ELF-1 (cell line): ENCODE measurements at places on chromosomes 7 and 10.

GRCh38 chr10:97040706-97041105, 145.1 kb downstream of the SLIT1 start:
- no peak for DNase-seq

GRCh38 chr7:152081088-152081487, 55.6 kb downstream of the GALNT11 start:
- DNase-seq, result peak; percentile 53

DNA sequence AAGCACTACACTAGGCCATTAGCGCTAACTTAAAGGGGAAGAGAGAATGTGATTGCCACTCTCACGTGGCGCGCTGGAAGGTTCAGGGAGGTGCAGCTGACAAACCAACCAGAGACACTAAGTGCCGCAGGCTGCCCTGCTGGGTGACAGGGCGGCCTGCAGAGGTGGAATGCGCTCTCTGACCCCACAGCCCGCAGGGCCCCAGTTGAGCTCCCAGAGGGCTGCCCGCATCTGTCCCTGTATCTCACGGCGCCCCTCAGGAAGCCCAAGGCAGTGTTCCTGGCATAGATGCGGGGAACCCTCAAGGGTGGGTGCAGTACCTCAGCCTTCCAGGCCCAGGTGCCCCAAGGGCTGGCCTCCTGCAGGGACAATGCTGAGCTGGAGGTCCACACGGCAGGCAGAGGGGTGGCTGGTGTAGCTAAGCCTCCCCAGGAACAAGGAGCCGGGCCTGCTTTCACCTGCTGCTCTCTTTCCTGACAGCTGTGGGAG, 66.6 kb downstream of the CALML3 start:
- DNase-seq, result peak; percentile 89

DNA sequence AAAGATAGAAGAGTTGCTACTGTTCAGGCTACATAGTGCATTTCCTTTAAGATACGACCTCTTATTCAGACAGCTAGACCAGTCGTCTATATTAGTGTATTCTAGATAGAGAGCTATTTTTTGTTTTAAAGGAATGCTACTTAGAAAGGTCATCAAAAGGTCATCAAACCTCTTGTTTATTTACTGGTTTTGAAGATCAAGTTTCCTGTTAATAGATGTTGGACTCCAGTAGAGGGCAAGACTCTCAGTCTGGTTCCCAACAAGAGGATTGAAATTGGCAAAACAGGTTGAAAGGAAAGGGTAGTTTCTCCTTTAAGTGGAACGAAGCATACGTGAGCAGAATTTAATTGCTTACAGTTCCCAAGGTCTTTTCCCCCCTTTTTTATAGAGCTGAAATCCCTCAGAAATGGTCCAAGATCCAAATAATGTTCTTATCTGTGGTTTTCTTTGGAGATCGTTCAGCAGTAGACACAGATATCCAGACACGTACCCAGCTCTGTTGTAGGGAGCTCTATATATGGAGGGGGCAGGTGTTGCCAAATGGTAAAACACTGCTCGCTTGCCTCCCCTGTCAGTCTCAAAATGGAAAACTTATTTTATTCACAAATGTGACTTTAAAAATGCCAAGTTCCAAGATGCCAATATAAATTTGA, 37.2 kb downstream of the BAMBI start:
- DNase-seq, result no peak

DNA sequence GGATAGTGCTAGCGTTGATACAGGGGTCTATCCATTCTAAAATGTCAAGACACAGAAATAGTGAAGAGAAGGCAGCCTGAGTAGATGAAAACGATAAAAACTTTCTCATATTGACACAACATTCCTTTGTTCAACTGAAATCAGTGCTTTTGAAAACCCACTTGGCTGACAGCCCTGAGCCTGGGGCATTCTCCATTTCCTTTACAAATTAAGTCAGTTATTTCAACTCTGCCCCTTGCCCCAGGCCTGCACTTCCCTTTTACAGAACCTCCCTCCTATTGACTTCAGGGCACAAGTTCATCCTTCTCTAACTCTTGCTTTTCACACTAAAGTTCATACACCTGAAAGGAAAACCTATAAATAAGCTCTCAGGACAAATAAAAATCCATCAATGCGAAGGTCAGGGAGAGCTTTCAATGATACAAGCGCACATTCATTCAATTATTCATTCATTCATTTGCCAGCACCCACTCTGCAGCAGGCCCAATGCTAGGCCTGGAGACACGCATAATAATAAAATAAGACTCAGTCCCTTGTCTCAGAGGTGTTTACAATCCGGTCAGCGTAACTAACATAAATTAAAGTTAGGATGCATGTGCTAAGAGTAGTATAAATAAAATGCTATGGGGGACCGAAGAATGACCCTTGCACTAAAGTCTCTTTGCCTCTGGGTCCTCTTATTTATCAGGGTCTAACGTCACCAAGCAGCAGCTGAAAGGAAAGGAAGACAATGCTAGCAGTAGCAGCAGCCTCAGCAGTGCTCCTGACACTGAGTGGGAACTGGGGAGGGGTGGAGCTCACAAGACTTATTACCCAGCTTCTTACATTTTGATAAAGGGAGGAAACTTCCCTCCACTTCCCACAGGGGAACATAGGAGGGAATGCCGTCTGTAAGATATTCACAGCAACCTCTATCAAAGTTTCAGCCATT, 134.8 kb downstream of the PDE1C start:
- DNase-seq, result peak; percentile 66

DNA sequence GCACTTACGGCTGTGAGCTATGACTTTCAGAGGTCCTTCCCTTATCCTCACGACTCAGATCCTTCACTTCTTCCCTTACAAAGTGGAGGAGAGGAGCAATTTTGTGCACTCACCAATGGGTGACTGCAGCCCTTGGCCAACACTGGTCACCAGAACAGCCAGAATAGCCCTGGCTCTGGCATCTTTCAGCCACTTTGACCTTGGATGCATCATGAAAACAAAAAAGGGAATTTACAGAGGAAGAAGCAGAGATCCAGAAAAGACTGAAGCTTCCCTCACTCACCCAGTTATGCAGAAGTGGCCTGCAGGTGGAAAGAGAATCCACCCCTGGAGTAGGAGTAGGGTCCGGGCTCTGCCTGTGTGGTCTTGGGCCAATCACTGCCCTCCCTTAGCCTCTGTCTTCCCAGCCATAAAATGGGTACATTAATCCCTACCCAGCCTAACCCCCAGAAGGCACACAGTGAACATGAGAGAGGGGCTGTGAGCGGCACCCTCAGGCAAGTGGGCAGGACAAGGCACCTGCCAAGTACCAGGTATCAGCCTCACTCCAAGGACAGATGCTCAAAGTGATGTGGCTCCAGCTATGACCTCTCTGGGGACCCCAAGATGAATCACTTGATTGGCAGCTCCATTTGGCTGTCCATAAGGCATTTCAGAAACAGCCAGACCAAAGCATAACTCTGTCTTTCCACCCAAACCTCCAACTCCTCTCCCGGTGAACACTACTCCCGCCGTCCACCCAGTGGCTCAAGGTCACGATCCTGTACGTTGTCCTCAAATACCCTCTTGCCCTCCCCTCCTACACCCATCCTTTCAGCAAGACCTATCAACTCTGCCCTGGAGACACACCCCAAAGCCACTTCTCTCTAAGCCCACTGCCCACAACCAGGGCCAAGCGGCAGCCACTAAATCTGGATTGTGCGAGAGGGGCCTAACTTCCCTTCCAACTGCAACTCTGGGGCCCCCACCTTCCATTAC, 129.8 kb upstream of the ZMIZ1 start:
- no peak for DNase-seq

DNA sequence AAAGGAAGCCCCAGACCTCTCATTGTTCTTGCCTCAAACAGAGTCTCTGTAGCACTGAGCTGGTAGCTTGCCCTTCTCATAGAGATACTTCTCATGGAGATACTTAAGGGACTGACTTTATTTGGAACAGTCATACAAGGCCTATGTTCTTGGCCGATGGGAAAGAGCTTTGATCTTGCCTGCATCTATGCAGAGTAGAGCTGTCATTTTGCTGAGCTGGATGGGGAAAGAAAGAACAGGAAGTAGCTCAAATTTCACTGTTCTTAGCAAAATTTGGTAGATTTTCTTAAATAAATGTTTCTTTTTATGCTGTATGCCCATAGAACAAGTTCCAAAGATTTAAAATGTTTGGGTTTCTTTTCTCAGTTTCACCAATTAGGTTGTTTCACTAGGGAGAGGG, 119.3 kb upstream of the SEC61G start:
- no peak for DNase-seq

- no peak for DNase-seq
Observed at GRCh38 chr10:26454891-26455290, 16.8 kb downstream of the APBB1IP start.

DNA sequence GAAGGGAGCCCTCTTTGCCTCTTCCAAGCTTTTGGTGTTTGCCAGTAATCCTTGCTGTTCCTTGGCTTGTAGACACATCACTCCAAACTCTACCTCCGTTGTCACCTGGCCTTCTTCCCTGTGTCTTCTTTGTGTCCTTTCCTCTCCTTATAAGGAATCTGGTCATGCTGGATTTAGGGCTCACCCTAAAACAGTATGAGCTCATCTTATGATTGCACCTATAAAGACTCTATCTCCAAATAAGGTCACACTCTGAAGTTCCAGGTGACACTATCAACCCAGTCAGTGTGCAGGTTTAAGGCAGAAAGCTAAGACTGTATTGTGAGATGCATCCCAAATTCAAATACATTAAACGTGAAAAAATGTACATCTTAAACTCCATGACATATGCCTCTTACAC, 49.0 kb upstream of the ZRANB1 start:
- DNase-seq, result peak; percentile 27

DNA sequence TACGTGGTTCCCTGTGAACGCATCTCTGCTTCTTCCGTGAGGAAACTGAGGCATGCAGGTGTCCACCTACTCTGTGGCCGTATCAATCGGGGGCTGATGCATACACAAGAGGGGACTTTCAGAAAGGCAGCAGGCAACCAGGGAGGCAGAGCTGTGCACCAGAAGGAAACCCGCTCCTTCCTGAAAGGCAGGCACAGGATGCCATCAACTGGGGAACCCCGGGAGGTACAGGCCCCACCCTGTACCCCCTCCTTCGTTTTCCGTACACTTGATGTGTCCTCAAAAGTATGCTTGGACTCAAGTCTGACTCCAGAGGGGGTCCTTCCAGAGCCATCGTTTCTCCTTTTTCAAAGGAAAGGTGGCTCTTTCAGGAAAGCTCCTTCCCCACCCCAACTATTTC, 59.5 kb downstream of the ASB13 start:
- DNase-seq, result no peak

- no peak for DNase-seq
Observed at GRCh38 chr7:111787741-111788140, 225.4 kb upstream of the IMMP2L start.

GRCh38 chr10:25522946-25523608, 348.3 kb downstream of the GPR158 start:
- peak; percentile 74 for DNase-seq

DNA sequence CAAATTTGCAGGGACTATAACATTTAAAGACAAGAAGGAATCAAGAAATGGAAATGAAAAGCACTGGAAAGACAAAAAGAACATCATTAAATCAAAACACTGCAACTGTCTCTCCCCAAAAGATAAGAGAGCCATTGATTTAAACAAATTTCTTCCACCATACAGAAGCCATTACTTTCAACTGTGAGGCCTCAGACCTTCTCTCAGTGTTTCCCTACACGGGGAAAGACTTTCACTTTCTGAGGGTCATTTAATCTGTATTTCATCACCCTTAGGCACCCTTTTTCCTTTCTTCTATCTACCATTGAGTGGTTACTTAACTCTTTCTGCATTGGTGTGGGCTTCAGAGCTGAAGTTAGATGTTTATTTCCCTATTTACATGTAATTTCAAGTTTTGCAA, 47.5 kb downstream of the CCDC172 start:
- DNase-seq, result no peak

DNA sequence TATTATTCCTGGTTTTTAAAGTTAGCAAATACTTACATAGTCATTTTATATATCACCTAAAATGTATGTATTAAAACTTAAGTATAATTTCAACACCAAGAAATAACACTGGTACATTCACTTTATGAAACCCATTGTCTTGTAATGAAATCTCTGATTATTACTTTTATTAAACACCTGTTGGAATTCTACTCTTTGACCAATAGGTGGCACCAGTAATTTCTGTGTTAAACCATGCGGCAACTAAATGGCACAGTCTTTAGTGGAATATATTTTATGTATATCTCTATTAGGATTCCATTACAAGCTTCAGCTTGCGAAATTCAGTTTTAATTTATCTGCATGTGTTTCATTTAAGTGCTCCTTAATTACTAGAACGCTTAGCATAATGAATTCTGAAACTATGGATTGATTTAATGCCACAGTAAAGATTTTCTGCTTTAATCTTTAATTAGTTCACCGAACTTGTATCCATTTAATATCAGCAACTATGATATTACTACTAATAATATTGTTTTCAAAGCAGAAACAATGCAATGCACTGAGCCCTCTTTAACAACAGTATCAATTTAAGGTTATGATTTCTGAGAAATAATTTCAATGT, 181.3 kb downstream of the MAGI2 start:
- DNase-seq, result no peak

- DNase-seq, result no peak
Observed at GRCh38 chr10:130492266-130492934, 356.2 kb downstream of the GLRX3 start.

DNA sequence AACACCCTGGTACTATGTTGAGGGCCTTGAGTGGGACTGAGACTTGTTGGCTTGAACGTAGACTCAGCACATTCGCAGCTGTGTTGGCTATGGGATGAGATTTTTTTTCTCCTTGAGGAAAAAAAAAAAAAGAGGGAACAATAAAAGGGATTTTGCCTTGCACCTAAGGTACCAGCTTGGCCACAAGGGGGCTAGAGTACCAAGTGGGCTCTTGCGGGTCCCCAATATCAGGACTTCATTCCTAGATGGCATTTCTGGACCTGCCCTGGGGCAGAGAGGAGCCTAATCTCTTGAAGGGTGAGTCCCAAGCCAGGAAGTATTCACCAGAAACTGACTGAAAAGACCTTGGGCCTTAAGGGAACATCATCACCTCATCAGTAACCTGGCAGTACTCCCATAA, 1083.6 kb upstream of the PHF14 start:
- DNase-seq, result peak; percentile 2
